Muscle of leg (tissue), 16 donors: ENCODE measurements at places on chromosomes 5 and 9. TPM values are rescaled to one million over a fixed set of nuclear protein-coding genes. Genes with fewer than 3 reads are reported as not detected.

DNA sequence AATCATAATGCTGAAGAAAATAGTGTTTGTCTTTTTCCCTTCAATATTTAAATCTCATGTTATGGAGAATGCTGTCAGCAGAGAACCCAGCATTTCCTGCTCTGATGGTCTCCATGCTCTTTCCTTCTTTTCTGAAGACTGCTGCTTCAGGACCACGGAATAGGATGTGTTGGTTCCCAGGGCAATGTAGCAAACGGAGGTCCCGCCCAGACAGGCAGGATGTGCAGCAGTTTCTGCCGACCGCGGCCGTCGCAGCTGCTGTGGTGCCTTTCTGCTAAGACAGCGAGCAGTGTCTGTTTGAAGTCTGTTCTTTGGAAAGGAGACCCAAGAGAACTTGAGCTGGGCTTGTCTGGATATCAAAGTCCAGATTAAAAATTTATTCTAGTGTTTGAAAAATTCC, 654.3 kb downstream of the CCDC171 start:
- DNase-seq, result peak; percentile 86

- peak; percentile 54 for DNase-seq
Observed at GRCh38 chr9:137064027-137064879, 6.1 kb downstream of the SAPCD2 start.

GRCh38 chr9:71121275-71122021, at the start of gene TRPM3:
Gene TRPM3, minus strand, starts transcription at chr9:71121621. Its CDS starts 267 bp downstream, at chr9:71121354.
- DNase-seq, result peak; percentile 7

FABP6 gene
- 0.09 TPM for total RNA-seq

GRCh38 chr9:104927216-104927911, 591 bp downstream of the ABCA1 start:
- DNase-seq, result peak; percentile 60

- peak; percentile 4 for DNase-seq
Observed at GRCh38 chr5:77518304-77518703, 26.2 kb upstream of the WDR41 start.

DNA sequence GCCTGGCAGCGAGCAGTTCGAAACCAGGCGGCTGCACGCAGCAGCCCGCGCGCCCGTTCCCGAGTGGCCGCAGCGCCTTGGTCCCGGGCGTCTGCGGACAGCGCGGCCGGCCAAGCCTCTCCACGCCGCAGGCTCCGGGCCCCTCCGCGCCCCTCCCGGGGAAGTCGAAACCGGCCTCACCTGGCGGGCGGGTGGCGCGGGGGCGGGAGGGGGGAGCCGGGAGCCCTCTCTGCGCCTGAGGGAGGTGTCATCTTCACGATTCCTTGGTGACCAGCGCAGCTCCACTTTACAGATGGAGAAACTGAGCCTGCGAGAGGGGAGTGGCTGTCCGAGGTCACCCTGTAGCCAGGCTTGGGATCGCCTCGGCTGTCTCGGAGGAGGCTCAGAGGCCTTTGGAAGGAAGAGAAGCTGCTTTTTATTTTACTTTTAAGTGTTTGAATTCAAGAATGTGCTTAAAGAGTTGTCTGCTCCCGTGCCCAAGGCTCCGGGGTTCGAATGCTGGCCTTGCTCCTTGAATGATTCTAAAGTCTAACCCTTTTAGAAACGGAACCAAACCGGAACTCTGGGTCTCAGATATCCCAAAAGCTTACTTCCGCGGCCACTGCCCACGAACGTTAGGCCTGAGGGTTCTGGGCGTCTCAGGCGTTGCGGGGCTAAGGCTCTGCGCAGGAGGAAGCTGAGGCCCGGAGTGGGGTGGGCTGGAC, 662 bp downstream of the SUSD3 start:
- no peak for DNase-seq

- no peak for DNase-seq
Observed at GRCh38 chr9:89530726-89531125, 32.8 kb upstream of the SEMA4D start.
